Hindlimb muscle (tissue), 1 donor: ENCODE measurements at places on chromosomes 2 and 18. TPM values are rescaled to one million over a fixed set of nuclear protein-coding genes. Genes with fewer than 3 reads are reported as not detected.

GATA6 gene
- 1.3 TPM for polyA plus RNA-seq

EML4 gene
- polyA plus RNA-seq: 30.6 TPM

TUBB6 gene
- polyA plus RNA-seq: 317 TPM

OBSL1 gene
- 183 TPM for polyA plus RNA-seq

EXOC6B gene
- polyA plus RNA-seq: 11.3 TPM

CPLX4 gene
- not detected for polyA plus RNA-seq

NAT8 gene
- polyA plus RNA-seq: 0.54 TPM

GALNT3 gene
- 1.3 TPM for polyA plus RNA-seq

CRYGD gene
- polyA plus RNA-seq: not detected

CHST9 gene
- polyA plus RNA-seq: 0.10 TPM

HOXD8 gene
- 45.0 TPM for polyA plus RNA-seq

COL4A3 gene
- 0.03 TPM for polyA plus RNA-seq

DNA sequence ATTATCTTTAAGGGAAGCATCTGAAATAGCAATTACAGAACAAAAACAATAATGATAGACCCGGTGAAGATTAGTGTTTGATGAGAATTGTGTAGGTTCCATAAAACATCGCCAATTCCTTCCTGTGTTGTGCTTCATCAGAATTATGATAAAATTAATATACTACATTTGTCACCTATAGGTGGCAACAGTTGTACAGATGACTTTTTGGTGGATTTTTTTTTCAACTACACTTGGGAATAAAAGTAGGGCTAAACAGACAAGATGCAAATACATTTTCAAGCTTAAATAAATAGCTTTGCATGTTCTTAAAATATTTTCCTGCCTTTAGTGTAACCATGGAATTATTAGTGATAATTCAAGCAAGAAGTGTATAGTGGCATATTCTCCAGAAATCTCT lies 7.0 kb upstream of the LYPD1 start:
- no peak for DNase-seq

GRCh38 chr2:232434091-232434490 lies 21.9 kb upstream of the ALPI start:
- no peak for DNase-seq

- no peak for DNase-seq
Measured at GRCh38 chr2:15835991-15836688, 104.2 kb upstream of the MYCN start.

- no peak for DNase-seq
Measured at GRCh38 chr2:166436189-166436588, 57.9 kb downstream of the SCN7A start.

DNA sequence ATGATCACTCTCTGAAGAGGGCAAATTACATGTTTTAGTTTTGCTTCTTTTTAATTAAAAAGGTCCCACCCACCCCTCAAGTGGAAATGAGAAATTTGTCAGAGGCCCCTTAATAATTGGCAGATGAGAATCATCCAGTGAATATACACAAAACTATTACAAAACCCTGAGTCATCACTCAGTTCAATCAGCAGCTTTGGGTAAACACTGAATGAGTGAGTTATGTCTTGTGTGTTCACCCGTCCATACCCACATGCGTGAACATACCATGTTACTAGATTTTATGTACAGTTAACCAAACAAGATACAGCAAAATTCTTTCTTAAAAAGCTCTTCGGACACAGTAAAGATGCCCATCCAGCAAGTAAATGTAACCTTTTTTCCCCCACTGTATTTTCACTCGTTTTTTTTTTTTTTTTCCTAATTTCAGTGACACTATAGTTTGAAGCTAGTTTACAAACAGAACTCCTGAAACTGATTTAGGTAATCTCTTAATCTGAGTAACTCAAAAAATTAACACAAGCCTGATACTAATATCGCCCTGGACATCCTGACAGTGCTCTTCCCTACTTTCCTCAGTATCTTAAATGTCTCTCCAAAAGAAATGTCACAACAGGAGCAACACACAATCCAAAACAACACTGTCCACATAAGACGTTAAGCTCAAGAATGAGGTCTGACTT lies 1.4 kb downstream of the PSME4 start:
- peak; percentile 6 for DNase-seq

GRCh38 chr18:80178935-80179818 lies 68.1 kb downstream of the PARD6G start:
- DNase-seq: no peak

- DNase-seq: no peak
Measured at GRCh38 chr18:27735117-27735516, 441.8 kb downstream of the CDH2 start.

- DNase-seq: no peak
Measured at GRCh38 chr2:43314299-43314927, 88.0 kb upstream of the ZFP36L2 start.

DNA sequence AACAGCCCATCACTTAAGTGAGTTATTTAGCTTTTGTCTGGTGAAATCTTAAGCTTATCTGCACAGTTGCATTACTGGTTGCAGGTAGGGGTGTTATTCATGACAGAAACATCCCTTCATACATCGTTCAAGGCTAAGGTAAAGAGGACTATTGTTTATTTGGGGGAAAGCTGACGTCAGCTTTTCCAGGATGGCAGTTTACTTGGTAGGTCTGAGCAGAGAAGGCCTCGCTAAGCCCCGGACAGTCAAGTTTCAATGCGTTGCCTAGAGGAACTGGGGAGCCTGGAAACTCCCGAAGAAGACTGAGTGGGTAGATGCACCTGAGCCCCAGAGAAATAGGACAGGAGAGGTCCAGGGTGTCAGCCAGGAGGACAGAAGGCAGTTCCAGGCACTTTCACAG lies 2.2 kb downstream of the RNU4ATAC start:
- DNase-seq: no peak

- DNase-seq: peak; percentile 27
Measured at GRCh38 chr2:7971841-7972240, 710.0 kb upstream of the ID2 start.

- no peak for DNase-seq
Measured at GRCh38 chr2:112035786-112036185, 19.3 kb upstream of the TMEM87B start.

- DNase-seq: no peak
Measured at GRCh38 chr2:159933040-159933726, 129.2 kb downstream of the PLA2R1 start.

DNA sequence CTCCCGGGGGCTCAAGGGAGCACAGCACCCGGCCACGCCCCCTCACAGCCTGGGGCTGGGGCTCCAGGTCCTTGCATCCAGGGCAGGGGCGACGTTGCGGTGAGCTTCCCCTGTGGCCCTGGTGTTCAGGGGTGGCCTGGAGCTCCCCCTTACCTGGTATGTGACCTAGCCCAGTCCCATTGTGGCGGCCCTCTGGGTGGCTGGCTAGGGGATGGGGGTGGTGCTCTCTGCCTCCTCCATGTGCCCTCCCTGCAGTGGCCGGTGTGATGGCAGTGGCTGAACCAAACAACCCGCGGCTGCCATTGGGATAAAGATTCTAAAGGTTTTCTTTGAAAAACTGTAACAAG lies 288.3 kb downstream of the RDH14 start:
- DNase-seq: no peak

- DNase-seq: no peak
Measured at GRCh38 chr2:200845194-200845593, 19.3 kb downstream of the CLK1 start.

DNA sequence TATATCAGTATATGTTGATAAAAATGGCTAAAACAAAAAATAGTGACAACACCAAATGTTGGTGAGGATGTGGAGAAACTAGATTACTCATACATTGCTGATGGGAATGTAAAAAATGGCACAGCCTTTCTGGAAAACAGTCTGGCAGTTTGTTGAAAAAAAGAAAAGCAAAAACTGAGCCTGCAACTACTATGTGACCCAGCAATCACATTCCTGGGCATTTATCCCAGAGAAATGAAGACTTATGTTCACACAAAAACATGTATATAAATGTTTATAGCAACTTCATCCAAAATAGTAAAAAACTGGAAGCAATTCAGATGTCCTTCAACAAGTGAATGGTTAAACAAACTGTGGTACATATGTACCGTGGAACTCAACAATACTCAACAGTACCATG lies 7.5 kb upstream of the KDSR start:
- peak; percentile 30 for DNase-seq

GRCh38 chr2:231512222-231512621 lies 18.0 kb downstream of the NMUR1 start:
- no peak for DNase-seq

GRCh38 chr18:78596794-78597345 lies 382.7 kb upstream of the SALL3 start:
- DNase-seq: no peak

DNA sequence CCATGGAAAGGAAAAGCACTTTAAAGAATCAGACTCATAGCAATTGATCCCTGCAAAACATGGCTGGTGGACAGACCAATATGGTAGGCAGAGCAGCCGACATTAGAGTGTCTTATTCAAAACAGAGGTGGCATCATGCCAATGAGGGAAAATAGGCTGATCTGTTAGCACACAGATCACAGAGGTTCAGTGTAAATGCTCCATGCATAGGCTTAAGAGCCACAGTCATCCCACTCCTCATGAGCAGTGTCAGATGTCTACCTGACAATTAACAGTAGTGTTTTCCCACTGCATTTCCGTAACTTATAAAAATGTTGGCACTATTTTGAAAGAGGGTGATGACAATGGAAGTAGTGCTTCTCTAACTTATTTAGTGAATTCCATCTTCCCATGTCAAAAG lies 86.7 kb downstream of the SPATS2L start:
- DNase-seq: no peak

DNA sequence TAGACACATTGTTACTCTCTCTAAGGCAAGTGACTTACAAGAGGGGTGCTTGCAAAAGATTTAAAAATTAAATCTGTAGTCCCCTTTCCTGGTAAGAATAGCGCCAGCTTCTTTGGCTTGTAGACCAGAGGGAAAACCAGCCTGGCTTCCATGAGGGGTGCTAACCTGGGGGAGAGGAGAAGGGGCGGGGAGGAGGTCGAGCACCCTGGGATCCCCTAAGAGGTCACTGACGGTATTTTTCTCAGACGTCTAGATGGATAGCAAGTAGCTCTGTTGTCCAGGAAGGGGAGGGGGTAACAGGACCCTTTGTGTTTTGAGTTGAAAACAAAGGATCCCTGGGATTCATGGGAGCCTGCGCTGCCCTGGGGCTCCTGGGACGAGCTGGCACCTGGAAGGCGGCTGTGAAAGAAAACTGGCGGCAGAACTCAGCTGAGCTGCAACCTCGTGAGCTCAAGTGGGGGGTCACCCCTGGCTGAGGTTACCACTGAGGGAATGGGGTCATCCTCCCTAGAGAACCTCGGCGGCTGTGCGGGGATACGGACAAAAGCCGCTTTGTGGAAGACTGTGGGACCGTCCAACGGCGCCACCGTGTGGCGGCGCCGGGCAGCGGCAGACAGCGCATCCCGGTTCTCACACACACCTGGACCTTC lies 37.8 kb upstream of the MRPL19 start:
- peak; percentile 74 for DNase-seq

DNA sequence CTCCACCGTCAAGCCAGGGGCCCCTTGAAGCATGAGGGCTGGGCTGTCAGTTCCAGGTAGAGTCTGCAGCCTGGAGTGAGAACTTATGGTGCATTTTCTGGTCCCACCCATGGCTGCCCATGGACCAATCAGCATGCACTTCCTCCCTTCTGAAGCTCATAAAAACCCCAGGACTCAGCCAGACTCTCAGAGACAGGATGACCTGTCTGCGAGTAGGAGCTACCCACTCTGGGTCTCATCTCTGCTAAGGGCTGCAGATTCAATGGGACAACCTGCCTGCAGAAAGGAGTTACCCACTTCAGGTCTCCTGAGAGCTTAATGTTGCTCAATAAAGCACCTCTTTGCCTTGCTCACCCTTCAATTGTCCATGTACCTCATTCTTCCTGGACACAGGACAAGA lies 9.4 kb upstream of the DUSP19 start:
- no peak for DNase-seq

- peak; percentile 57 for DNase-seq
Measured at GRCh38 chr18:34322365-34323289, 97.9 kb upstream of the NOL4 start.

DNA sequence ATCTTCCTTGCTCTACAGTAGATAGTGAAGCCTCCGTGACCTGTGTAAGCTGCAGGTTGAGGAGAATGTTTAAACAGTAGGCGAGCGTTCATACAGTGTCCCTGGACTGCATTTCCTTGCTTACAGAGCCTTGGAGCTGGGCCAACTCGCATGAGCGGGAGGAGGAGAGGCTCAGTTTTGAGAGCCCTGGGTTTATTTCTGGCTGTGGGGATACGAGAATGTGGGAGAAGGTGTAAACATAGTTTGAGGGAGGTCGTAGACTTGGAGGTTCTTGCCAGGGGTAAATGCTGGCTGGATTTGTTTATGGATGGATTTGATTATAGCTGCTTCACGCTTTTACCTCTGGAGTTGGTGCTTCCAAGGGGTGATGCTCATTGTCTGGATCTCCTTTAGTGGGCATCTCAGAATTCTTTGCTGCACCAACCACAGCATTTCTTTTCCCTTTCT lies 20.8 kb downstream of the CRIM1 start:
- DNase-seq: peak; percentile 70

DNA sequence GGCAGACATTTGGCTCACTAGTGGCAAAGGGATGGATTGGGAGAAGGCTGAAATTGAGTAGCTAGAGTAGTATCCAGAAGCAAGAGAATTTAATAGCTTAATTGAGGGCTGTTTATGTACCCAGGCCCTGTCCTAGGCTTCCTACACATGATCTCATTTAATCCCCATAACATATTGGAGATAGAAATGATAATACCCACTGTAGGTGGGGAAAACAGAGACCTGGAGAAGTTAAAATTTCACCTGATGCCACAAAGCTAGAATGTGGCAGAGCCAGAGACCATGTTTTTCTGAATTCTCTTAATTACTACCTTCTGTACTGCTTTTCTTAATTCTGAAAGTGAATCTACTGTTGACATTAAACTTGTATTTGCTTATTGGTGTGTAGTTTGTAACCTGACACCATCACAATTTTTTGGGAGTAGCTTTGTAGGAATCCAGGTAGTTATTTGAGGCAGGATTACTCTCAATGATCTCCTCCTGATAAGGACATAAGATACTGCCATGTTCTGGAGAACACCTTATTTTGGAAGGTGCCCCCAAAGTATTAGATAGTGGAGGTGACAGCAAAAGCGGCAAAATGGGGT lies 42.2 kb downstream of the RAB10 start:
- no peak for DNase-seq

DNA sequence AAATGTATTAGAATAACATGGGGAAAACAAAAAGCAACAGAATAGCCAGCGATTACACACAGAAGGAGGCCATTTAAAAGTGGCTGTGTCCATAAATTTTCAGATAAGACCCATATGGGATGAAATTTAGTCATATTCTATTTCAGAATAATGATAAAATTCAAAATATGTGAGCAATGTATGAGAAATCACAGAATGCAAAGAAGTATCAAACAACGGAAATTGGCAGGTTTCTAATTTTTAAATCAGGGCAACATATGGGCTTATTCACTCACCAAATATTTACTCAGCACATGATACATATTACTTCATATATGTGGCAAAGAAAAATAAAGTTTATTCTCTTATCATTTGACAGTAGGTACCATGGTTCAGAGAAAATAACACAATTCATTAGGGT lies 208.5 kb downstream of the GRB14 start:
- DNase-seq: no peak

- no peak for DNase-seq
Measured at GRCh38 chr18:49656073-49656692, 94.3 kb downstream of the LIPG start.
